ENCODE measurements at places on chromosomes 16 and 17.
A peak's percentile ranks its signal among the peaks of the same experiment; 100 is the strongest.

DNA sequence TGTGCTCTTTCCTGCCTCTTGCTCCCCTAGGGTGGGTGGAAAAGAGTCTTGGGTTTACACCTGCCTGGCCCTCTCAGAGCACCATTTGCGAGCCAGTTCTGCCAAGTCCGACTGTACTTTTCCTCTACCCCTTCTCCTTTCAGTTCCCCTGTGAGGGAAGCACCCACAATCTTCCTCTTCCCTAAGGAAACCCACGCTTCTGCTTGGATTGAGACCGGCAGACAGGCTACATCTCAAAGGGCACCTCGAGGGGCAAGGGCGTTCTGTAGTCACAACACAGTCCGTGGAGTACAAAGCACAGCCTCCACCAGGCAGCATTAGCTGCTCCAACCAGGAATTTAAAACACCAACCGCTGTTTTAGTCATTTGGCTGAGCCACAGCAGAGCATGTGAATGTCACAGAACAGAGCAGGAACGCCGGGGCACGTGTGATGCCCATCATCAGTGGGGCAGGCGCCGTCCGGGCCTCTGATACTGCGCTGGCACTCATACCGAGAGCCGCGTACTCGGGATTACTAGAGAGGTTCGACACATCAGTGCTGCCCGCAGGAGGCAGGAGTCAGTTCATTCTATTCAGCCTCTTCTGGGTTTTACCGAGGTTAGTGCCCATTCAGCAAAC, 13.7 kb upstream of the MNT start:
- DNase-seq: no peak

DNA sequence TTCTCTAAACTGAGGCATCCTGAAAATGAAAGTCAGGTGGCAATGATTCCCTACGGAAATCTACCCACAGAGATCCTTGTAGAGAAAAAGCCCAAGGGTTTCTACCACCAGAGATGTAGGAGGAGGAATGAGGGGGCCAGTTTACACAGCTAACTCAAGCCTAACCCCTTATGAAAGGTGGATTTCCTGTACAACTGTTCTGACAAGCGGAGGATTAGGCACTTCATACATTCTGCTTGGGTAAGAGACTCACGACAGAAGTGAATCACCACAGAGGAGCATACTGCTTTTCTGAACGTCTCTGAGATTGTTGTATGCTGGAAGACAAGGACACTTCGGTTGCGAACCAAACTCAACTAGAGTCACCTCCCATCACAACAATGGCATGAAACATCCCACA, 72.7 kb downstream of the SMG6 start:
- no peak for DNase-seq

GRCh38 chr17:77366206-77366557, 225.4 kb downstream of the SEC14L1 start:
- no peak for DNase-seq

DNA sequence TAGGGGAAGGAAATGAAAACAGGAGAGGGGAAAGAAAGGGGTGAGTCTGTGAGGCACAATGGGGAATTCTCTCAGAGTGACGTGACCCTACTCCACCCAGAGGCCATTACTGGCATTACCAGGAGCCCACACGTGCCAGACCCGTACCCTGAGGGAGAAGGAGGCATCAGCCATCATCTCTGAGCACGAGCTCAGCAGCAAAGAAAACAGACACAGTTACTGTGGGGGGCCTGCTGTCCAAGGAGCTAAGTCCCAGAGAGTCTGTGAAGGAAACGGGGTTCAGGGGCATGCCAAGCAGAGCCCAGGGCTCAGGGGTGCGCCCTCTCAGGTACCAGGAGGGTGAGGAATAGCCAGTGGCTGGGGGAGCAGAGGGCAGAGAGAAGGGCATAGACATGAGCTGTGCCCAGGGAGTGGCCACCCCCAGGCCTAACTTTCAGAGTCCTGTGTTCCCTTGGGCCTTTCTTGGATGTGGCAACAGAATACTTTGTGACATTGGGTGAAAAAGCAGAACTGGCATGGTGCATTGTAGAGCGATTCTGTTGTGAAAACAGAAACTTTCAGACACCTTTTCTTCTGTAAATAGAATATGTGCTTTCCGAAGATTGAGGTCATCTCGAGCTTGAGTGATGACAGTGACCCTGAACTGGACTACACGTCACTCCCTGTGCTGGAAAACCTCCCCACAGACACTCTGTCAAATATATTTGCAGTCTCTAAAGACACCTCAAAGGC, 11.3 kb downstream of the TAF1C start:
- peak; percentile 94 for DNase-seq

DNA sequence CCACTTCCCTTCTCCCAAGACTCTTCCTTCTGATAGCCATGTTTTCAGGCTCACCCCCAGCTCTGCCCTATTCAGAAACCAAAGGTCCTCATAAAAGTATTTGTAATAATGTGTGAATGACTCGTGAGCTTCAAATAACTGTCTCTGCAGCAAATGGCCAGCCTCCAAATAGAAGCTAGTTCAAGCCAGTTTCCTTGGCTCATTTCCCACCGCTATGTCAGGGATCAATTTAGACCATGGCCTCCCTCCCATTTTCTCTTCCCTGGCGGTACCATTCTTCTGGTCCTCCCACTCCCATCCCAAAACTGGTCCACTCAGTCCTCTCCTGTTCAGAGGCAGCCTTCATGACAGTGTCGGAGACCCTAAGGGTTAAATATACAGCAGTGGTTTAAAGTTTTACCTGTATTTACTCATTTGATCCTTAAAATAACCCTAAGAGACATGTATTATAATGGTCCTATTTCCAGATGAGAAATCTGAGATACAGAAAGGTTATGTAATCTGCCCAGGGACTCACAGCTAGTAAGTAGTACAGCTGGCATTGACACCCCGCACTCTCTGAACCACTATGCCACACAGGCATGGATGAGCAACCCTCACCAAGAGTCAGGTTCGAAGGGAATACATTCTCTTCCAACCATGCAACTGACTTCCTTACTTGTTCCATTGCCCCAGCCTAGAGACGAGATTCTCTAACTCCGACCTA, 42.9 kb downstream of the GAS7 start:
- DNase-seq: no peak
